ENCODE measurements at places on chromosomes 6 and 20.

GRCh38 chr6:62615366-62616015 is 329.5 kb upstream of the KHDRBS2 start:
- no peak for DNase-seq

DNA sequence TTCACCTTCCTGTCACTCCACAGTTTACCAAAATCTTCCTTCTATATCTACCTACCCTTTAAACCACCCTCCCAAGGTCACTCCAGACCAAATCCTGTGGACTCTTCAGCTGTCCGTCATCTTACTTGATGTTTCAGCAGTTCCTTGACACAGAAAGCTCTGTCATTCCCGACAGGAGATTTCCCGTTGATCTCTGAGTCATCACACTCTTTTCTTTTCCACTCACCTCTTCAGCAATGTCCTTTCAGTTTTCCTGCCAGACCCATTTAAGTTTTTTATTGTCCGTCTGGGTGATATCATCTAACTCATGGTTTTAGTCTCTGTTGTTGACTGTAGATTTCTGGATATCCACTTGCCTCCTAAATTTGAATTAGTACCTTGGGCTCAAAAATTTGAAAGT is 69.9 kb upstream of the SCGN start:
- no peak for DNase-seq

DNA sequence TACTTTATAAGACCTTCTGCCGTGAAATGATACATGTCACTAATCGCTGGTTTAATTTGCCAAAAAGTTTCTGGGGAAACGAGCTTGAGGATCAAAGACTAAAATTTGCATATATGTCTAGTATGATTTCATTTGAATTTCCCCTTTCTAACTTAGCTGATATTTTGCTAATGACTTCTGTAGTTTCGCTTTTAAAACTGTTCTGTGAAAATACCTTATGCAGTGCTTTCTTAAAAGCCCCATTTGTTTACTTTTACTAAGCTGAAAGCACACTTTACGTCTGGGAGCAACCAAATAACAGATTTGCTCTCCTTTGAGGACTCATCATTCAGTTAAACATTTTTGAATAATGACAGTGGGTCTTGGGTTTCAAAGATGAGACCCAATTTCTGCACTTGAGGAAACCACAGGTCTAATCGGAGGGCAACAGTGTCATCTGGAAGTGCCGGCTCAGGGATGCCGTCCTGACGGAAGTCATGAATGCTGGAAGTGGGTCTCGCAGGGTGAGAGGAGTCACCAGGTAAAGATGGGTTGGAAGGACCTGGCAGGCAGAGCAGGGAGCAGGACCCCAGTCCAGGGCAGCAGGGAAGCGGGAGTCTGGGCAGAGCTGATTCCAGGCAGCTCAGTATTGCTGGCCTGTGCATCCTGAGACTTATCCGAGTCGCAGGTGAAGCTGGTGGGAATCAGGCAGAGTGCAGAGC is 33.2 kb downstream of the PLEKHG1 start:
- DNase-seq, result no peak

DNA sequence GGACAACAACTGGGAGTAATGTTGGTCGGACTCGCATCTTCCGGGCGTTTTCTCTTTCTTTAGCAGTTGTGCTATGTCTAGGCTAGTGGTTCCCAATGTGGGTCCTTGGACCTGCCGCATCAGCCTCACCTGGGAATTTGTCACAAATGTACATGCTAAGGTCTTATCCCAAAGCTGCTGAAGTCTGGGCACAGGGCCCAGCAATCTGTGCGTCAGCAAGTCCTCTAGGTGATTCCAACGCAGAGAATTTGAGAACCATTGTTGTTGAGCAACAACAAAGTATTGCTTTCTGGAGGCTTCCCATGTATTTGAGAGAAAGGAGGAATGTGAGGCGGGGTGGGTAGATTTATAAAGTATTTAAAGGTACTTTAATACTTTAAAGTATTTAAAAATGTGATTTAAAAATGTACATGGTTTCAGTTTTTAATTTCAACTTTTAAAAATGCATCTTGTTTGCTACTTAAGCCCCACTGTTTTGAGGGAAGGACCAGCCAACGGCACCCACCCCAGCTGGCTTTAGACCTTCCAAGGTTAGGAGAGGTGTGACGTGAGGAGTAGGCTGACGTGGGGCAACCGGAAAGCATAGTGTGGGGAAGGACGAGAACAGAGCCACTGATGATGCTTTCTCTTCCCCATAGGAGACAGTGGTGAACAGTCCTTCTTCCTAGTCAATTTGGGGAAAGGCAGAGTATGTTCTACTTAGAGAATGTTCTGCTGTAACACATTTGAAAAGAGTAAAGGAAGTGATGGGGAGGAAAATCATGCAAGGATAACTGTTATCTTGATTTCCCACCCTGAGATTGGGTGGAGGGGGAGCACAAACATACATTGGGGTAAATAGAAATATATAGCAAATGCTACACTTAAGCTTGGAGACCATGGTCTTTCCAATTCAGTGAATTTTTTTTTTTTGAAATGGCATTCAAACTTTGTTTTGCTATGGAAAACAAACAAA is 4.3 kb downstream of the UST start:
- DNase-seq, result no peak

- DNase-seq, result no peak
These were observed 49.8 kb downstream of the BMP7 start for GRCh38 chr20:57216669-57217068.

GRCh38 chr6:17042422-17043147 is 59.3 kb upstream of the STMND1 start:
- peak; percentile 34 for DNase-seq

DNA sequence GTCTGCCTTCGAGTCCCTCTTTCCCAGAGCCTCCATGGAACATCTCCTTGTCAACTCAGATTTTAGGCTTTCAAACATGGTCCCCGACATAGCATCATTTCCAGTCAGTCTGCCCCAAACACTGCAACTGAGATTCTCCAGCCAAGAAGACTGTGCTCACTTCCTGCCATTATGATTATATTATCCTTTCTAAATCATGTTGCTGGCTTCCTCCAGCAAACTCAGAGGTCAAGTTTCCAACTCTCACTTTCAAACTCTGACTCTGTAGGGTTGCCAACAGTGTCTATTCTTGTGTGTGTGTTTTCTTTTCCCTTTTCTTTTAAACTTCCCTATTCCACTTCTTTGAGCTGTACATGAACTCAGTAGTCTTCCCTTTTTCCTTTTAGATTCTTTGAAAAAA is 61.2 kb upstream of the TRAF3IP2 start:
- DNase-seq, result no peak

DNA sequence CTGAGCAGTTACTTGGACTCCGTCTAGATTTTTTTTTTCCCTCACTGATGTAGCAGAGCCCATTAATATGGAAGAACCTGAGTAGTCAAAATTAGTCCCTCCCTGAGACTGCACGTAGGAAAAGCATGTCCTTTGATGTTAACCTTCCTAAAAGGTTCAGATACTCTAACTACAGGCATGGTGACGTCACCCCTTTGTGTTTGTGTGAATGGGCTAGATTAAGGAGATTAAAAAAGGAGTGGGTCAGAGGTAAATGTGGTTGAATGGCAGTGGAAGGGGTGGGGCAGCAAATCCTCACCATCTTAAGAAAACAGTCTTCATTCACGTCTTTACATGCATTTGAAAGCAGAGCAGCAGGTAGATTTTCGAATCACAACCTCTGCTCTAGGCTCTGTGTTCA is 521.1 kb downstream of the TFAP2B start:
- no peak for DNase-seq

DNA sequence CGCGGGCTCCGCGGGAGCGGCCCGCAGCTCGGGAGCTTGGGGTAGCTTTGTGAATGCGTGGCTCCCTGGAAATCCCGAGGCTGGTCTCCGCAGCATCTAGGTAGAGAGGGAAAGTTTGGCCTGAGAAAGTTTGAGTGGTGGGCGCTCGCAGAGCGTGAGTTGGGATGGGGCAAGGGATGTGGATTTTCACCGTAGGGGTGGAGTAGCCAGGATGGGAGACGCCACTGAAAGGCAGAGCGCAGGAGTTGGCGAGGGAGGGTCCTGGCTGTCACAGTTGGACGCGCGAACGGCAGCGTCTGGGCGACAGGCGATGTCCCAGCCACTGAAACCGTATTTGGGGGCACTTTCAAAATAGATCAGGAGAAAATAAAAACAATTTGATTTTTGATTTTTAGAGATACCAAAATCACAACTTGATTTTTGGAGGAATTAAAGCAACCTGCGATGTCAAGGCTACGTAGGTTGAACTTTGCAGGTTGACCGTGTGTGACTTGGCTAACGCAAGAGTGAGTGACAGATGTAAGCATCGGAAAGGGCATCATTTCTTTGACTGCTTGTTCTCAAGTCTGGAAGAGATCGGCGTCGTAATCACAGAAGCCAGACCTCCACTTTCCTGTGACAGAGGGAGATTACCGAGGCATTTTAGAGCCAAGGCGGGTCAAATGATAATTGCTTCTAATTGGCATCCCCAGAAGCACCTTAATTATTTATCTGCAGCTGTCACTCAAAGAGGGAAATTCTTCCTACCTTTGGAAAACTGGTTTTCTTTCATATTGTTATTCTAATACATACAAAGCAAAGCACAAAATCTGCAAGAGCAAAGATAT is 646 bp downstream of the HEY2 start:
- no peak for DNase-seq

DNA sequence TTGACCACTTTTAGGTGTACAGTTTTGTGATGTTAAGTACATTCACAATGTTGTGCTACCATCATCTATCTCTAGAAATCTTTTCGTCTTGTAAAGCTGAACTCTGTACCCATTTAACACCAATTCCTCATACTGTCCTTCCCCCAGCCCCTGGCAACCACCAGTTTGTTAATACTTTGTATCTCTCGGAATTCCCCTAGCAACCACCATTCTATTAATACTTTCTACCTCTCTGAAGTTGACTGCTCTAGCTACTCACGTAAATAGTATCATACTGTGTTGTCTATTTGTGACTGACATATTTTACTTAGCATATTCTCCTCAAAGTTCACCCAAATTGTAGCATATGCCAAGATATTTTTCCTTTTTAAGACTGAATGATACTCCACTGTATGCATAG is 82.3 kb upstream of the CLDN20 start:
- no peak for DNase-seq

- DNase-seq, result peak; percentile 99
These were observed 72.4 kb upstream of the BACH2 start for GRCh38 chr6:90369024-90369519.

DNA sequence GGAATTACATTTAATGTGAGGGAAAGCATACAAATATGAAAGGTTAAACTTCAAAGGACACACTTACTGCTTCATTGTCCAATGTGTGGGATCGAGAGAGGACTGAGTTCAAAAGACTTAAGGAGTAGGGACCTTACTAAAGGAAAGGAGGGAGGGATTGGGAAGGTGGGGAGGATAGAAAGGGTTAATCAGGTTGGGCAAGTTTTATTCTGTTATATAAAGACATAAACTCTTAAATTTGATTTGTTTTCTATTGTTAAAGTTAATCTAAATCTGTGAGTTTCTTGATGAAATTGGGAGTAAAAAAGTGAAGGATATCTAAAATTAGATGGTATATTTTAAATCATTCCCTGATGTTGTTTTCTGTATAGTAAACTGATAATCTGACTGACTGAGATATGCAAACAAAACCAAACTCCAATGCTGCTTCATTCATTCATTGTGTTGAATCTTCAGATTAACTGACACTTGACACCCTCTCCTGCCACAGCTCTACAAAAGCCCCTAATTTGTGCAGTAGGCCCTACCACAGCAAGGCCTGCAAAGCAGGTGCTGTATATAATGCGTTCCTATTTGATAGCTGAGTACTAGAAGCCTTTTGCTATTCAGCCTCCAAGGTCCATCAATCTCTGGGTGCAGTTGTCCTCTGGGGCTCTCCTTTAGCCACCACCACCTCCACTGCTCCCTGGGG is 1.3 kb upstream of the UBE2J1 start:
- DNase-seq, result no peak

DNA sequence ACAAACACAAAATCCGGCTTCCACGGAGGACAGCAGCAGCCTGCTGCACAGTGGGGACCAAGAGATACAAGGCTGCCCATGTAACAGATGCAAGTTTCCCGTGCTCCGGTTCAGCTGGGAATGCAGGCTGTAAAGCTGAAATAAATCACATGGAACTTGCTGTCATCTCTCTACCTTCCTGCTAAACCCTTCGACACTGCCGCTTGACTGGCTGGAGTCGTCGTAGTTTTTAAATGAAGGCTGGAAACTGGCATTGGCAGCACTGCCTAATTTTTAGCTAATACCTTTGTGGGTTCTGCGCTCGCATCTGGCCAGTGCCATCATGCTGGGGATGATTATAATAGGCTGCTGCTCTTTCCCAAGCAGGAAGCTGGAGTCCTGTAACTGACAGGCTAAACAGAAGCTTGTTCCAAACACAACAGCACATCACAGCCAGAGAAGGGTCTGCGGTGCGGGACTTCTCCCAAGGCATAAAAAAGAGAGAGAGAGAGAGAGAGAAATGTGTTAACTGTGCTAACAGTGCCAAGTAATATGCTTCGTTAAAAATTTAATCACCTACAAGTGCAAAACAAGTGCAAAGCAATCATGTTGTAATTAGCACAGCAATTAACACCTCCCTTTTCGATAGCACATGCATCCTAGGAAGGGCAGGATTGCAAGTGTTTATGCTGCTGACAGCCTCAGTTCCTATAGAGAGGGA is 146.1 kb downstream of the TFAP2A start:
- no peak for DNase-seq

- DNase-seq, result no peak
These were observed 16.5 kb upstream of the UBE2J1 start for GRCh38 chr6:89368999-89369398.

DNA sequence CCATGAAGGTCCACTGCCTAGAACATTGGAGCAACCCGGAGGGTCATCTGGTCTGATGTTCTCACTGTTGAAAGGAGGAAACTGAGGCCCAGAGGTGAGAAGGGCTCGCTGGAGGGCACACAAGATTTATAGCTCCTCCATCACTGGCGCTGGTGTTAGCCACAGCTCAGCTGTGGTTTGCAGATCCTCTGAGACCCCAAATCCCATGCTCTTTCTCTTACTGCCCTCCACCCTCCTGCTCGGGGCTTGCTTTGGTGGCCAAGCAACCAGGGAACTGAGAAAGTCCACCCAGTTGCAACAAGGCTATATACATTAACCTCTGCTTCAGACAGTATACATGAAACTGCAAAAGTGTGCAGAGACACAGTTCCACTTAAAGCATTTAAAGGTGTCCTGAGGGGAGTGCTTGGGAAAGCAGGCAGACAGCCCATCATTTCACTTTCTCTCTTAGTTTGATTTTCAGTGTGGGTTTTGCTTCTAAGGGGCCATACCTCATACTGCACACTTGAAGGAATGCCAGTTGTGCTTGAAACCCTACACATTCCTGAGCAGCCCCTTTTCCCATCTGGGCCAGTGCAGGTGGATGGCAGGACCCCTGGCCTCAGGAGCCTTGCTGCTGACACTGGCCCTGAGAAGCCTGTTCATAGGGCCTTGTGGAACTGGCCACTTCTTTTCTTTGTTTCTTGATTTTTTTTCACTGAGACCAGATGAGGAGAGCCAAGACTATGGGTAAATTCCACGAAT is 347.6 kb downstream of the CDC5L start:
- DNase-seq, result no peak

GRCh38 chr20:13221313-13221672 is 219 bp downstream of the ISM1 start:
- no peak for DNase-seq

DNA sequence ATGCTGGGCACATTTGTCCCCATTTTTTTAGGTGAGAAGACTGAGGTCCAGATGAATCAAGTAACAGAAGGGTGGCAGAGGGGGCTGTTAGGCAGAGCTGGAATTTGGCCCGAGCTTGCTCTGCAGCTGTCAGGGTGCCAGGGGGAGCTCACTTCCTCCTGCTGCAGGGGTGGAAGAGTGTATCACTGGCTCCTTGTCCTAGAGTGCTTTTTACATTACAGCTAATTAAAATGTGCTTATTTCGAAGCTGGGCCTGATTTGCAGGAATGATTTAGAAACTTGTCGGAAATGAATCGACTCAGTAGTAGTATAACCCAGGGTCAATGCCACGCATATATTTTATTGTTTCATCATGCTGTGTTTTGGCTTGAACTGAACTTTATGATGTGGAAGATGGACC is 11.1 kb downstream of the TOX2 start:
- no peak for DNase-seq
